ENCODE measurements at places on chromosomes 3 and 15.

- no peak for DNase-seq
These were observed 53.6 kb upstream of the AP4E1 start for GRCh38 chr15:50854601-50855490.

GRCh38 chr3:174862101-174862500 is 3.0 kb downstream of the NAALADL2 start:
- no peak for DNase-seq

DNA sequence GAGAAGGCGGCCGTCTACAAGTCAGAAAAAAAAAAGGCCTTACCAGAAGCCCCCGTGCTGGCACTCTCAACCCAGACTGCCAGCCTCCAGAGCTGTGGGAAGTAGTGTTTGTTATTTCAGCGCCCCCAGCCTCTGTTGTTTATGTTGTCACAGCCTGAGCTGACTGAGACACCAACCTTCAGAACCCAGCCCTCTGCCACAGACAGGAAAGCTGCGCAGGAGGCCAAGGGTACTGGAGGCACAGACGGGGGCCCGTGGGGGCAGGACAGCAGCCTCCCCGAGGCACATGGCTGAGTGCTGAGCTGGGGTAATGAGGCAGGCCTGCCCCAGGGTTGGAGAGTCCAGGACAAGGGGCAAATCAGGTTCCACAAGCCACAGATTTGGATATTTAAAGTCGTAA is 33.7 kb downstream of the HCN4 start:
- no peak for DNase-seq

GRCh38 chr15:40958146-40958545 is 4.9 kb downstream of the CHAC1 start:
- DNase-seq: no peak

GRCh38 chr15:94053626-94054025 is 177.7 kb upstream of the MCTP2 start:
- no peak for DNase-seq

- no peak for DNase-seq
These were observed 723.9 kb upstream of the ALCAM start for GRCh38 chr3:104642827-104643226.

- DNase-seq: no peak
These were observed 320.6 kb upstream of the KCNH8 start for GRCh38 chr3:18827664-18828063.

DNA sequence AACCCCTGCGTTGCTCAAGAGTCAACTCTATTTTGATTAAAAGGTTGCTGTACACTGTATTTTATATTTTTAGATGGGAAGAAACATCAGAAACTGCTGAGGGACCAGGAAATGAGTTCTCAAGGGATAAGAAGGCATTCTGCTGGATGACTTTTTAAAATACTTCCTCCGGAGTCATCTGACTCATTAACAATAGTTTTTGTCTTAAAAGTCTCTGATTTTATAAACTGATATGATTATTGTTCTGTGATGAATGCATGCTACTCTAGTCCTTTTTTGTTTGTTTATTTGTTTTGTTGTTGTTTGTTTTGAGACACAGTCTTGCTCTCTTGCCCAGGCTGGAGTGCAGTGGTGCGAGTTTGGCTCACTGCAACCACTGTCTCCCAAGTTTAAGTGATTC is 18.2 kb upstream of the HLTF start:
- DNase-seq: no peak

GRCh38 chr15:37921527-37922385 is 12.7 kb upstream of the TMCO5A start:
- no peak for DNase-seq

DNA sequence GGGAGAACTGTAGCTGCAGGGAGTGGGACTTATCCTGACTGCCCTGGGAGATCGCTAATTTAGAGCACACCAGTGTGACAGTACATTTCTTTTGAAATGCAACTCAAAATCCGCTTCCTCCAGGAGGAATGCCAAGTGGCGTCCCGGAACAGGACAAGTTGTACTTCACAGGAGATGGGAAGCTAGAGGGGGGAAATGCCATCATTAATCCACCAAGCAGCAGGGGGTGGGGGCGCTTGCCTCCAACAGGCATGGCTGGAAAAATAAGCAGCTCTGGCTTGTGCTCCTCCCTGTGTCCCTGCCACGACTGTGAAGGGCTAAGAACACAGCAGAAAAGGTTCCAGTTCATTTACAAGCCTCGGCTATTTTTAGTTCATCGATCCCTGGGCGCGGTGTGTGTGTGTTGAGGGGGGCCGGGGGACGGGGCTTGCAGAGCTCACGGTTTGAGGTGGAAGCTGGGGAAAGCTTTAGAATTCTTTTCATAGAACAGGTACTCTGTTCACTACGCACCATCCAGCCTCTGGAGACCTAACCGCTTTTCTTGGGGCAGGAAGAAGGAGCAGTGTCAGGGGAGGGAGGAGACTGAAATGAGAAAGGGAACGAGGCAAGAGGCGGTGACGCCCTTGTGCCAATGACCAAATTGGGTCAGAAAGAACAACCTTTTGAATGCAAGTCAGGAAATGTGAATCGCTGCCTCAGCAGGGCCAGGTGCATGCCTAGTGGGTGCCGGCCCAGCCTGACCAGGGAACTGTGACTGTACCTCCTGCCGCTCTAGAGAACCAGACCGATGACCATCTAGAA is 51.8 kb upstream of the DGKG start:
- no peak for DNase-seq

- DNase-seq: no peak
These were observed 16.4 kb upstream of the ALAS1 start for GRCh38 chr3:52181543-52181942.

DNA sequence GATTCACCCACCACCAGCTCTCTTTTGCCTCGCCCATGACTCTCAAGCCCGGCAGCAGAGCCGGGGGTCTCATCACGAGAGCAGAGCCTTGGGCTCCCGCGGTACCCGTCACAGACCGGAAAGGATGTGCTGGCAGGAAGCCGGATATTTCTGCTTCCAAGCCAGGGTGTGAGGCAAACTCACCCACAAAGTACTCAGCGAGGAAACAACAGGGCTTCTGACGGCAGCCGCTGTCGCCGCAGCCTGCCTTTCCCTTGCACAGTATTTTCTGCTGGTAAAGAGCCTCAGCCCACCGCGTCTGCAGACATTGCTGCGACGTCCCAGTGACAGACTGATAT is 119.9 kb downstream of the NSMCE3 start:
- DNase-seq: no peak

DNA sequence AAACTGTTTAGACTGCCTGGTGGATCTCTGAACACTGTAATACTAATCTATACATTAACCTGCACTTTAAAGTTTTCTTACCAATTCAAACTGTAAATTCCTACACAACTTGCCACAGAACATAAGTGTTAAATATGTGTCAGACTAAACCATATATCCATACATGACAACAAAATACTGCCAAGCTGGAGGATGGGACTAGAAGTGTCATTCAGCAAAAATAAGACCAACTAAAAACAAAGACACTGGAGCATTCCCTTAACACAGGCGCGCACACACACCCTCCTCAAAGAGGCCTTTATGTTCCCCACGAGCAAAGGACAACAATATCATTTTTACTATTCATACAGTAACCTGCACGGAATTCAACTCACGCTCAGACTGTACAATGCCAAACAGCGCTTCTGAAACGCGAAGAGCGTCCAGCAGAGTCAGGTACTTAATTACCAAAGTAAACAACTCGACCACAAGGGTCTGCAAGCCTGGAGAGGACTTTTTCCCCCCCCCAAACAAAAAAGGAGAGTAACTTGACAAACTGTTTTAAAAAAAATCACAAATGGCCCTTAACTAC is 1.1 kb downstream of the DCUN1D1 start:
- no peak for DNase-seq

- peak; percentile 13 for DNase-seq
These were observed 75.7 kb upstream of the EPHB3 start for GRCh38 chr3:184485906-184486305.

- DNase-seq: no peak
These were observed 53.9 kb downstream of the CHD2 start for GRCh38 chr15:92954002-92954401.

GRCh38 chr3:184177331-184177731 is 2.7 kb downstream of the AP2M1 start:
- DNase-seq: no peak

DNA sequence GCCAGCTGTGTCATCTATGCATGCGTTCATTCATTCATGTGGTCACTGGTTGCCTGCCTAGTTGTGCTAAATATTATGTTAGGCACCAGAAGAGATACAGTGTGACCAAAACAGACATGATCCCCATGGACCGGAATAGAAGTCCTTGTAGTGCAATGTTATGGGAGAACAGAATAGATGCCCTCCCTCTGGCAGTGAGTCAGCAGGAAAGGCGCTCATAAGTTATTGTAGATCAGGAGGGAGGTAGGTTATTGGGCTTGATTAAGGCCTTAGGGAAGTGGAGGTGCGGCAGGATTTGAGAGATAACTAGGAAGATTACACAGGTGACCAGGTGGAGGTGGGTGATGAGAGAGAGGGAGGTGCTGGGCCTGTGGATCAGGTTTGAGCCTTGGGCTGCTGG is 5.2 kb downstream of the MCTP2 start:
- no peak for DNase-seq

DNA sequence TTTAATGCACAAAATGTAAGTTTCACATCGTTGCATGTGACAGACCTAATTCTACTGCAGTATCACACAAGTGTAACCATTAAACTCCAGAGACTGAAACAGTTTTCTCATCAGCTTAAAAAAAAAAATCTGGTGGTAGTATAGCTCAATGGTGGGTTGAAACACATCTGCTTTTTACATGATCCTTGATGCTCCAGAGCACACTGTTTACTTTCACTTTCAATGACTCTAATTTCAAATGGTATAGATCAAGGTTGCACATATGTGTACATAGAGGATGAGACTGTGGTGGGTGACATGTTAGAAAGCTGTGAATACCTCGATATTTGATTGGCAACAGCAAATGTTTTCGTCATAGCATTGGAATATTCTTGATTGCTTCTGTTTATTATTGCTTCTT is 22.4 kb downstream of the MCTP2 start:
- DNase-seq: no peak

DNA sequence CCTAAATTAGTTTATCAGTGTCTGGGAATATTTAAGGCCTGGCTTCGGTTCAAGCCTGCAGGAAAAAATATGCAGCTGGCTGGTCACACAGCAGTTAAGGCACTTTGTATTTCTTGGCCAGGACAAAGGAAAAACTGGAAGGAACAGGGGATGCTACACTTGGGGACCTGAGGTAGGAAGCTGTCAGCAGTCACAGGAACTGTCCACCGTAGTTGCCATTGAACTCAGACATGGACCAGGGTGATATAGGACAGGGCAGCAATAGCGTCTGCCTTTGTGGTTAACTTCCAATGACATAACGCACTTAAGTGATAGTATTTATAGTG is 49.1 kb downstream of the NR1D2 start:
- DNase-seq: no peak

GRCh38 chr3:107468782-107469181 is 54.0 kb upstream of the BBX start:
- no peak for DNase-seq

GRCh38 chr3:36095238-36095637 is 285.1 kb upstream of the STAC start:
- no peak for DNase-seq

DNA sequence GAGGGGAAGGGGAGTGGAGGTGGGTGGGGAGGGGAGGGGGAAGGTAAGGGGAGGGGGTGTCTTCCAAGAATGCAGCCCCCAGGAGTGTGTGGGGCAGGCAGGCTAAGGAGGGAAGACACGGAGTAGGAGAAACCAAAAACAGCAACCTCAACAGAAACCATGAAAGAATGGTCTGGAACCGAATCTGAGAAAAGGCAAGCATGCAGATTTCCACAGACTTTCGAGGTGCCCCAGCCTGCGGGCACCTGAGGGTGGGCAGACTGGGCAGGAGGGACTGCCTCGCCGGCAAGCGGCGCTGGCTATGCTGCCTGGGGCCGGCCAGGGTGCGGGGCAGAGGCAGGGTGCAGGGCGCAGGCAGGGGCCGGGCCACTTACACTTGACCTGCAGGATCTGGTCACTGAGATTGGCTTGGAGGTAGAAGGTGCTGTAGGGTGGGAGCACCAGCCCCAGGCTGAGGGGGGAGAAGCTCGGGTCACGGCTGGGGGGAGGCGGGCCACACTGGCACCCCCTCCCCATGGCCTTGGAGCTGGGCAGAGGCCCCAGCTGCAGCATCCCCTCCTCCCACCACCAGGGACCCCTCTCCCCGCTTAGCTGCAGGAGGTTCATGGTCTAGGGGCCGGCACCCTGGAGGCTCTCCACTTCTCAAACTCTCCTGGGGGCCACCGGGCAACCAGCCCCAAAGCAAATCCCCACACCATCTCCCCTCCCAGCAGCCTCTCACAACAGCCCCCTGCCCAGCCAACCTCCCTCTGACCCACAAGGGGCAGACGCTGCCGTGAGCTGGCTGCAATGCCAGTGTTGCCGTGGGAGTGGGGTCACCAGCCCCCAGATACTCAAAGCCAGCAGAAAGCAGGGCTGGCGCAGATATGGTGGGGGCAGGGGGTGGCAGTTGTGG is 15.3 kb upstream of the TMEM115 start:
- no peak for DNase-seq

DNA sequence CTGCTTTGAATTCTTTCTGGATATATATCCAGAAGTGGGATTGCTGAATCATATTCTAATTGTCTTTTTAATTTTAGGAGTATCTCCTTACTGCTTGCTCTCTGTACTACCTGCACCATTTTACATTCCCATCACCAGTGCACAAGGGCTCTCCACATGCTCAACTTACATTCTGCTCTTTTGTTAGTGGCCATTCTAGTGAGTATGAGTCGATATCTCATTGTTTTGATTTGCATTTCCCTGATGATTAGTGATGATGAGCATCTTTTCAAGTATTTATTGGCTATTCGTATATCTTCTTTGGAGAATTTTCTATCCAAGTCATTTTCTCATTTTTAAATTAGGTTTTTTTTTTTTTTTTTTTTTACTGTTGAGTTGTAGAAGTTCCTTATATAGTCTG is 29.5 kb downstream of the PFN2 start:
- no peak for DNase-seq

GRCh38 chr15:87207251-87207650 is 1049.3 kb downstream of the NTRK3 start:
- DNase-seq: no peak

GRCh38 chr3:119795849-119796248 is 13.9 kb downstream of the NR1I2 start:
- no peak for DNase-seq

- DNase-seq: no peak
These were observed 262.7 kb upstream of the NSMCE3 start for GRCh38 chr15:29532296-29532695.

- no peak for DNase-seq
These were observed 1.5 kb downstream of the IGF2BP2 start for GRCh38 chr3:185823078-185824044.

GRCh38 chr3:54831112-54831511 is 96.7 kb downstream of the LRTM1 start:
- no peak for DNase-seq

- DNase-seq: no peak
These were observed 2.8 kb downstream of the SQOR start for GRCh38 chr15:45637552-45638033.

DNA sequence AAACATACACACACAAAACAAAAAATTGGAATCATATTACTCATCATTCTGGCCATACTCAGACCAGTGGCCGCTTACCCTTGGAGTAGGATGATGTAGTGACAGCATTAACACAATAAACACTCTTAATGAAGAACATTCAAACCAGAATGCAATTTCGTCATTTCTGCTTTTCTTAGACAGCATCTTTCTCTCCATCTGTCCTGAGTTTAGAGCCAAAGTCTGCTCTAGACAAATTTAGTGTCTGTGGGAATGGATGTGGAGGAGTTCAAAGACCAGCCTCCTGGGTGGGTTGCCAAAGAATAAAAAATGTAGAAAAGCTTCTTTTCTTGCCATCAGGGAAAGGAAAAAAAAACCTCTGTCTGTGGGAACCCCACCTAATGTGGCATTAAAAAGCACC is 212.4 kb upstream of the POU1F1 start:
- DNase-seq: no peak
